ENCODE measurements at places on chromosomes 11 and 22.

DNA sequence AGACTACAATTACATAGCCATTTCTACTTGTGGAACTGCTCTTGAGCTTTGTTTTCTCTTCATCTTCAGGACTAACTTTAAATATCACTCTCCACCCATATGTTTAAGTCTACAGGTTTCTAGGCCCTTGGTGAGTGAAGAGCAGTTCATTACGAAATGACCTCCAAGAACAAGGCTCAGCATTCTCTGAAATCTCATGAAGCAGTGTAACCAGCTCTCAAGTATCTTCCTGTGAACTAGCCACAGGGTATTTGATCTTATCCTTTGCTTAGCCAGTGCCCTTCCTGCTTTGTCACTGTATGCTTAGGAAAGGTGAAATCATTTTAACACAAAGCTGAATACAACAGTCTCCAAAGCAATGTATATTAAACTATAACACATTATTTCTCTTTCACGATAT is 20.4 kb upstream of the LYVE1 start:
- DNase-seq = no peak

DNA sequence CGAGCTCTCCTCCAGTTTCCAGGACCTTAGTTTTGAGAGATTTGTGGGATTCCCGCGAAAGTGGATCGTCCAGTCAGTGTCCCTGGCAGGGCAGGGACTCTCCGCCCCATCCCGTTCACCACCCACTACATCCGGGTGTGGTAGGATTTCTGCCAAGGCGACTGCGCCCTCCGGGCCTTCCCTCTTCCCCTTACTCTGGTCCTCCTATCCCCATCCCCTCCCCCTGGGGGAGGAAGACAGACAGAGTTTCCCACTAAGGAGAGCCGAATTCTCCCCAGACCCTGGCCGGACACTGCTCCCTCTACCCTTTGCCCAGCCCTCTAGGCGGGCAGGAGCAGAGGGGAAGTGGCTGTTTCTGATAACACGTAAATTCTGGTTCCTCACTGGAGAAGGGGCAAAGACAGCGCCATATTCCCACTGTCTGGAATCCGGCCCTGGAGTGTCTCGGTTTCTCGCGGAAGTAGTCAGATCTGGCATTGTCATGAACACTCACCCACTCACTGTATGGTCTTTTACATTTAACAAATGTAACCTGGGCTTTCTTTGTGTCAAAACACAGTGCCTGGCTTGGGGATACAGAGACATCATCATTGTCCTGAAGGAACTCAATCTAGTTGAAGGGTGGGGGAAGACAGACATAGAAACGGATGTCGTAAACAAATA is 1.1 kb upstream of the NECTIN1 start:
- no peak for DNase-seq

GRCh38 chr11:61543606-61544306 is 35.2 kb downstream of the LRRC10B start:
- DNase-seq = no peak

- no peak for DNase-seq
Observed at GRCh38 chr11:44313761-44314489, 4.0 kb upstream of the ALX4 start.

GRCh38 chr22:37659897-37660708 is 1.6 kb downstream of the PDXP start:
- DNase-seq = no peak

- DNase-seq = no peak
Observed at GRCh38 chr11:130819625-130820024, 96.7 kb downstream of the SNX19 start.

GRCh38 chr11:128828350-128828749 is 38.7 kb downstream of the KCNJ1 start:
- DNase-seq = no peak

DNA sequence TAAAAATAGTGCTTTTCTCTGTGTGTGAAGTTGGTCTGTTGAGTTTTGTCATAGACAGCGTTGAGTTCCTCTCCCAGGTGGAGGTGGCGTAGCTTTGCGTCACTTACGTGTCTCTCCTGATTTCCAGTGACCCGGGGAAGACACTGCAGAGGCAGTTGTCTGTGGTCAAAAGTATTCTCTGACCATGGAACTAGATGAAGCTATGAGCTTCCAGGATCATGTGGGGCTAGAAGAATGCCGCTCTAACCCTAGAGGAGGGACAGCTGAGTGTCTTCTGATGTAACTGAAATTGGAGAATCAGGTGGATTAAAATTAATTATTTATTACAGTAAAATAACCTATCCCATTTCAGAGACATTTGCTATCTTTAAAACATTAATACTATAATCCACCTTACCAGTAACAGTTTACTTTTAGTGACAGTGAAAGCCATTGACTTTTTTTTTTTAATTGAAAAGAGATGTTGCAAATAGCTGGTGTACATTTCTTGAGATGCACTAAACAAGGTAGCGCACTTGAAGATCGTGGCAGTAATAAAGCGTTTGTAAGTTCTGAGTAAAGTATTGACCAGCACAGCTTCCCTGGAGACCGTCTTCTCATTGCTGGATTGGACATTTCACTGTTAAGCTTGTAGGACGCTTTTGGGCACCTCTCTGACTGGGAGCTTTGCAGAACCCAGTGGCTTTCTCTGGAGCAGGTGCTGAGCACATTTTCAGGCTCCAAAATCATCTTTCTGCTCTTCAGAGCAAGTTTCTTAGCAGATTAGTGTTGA is 9.7 kb downstream of the CAT start:
- no peak for DNase-seq

DNA sequence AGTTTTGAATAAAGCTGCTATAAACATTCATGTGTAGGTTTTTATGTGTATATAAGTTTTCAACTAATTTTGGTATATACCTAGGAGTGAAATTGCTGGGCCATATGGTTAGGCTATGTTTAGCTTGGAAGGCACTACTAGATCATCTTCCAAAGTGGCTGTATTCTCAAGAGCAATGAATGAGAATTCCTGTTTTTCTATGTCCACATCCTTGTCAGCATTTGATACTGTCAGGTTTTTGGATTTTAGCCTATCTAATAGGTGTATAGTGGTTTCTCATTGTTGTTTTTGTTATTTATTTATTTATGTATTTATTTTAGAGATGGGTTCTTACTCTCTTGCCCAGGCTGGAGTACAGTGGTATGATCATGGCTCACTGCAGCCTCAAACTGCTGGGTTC is 26.3 kb upstream of the CLTCL1 start:
- DNase-seq = no peak

- no peak for DNase-seq
Observed at GRCh38 chr11:67006029-67006884, 16.7 kb upstream of the SYT12 start.

DNA sequence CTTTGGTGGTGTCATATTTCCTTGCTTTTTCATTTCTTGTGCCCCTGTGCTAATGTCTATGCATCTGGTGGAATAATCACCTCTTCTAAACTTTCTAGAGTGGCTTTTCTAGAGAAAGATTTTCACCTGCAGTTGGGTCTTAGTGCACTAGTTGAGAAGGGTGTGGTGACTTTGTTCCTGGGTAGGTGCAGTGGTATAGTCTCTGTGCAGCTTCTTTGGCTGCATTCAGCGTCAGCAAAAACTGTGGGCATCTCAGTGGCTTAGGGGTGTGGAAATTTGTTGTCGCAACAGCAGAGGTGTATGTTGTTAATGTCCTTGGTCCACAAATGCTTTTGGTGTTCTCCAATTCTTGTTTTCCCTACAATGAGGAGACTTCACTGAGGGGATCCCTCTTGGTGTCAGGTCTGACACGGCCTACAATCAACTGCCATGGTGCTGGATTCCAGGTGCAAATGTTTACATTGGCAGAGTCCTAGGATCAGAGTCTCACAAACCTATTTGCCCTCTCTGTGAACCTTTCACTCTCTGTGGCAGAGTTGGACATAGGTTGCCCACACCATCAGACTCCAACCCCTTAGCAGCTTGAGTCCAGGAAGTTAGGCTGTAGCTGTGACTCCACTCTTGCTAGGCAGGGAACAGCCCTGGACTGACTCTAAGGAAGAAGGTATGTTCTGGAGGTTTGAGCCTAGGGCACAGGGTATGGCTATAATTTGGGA is 48.8 kb downstream of the GDPD4 start:
- no peak for DNase-seq

GRCh38 chr22:17607891-17608521 is 20.5 kb downstream of the ATP6V1E1 start:
- DNase-seq = no peak

GRCh38 chr22:48088251-48088650 is 1325.8 kb downstream of the TBC1D22A start:
- no peak for DNase-seq

DNA sequence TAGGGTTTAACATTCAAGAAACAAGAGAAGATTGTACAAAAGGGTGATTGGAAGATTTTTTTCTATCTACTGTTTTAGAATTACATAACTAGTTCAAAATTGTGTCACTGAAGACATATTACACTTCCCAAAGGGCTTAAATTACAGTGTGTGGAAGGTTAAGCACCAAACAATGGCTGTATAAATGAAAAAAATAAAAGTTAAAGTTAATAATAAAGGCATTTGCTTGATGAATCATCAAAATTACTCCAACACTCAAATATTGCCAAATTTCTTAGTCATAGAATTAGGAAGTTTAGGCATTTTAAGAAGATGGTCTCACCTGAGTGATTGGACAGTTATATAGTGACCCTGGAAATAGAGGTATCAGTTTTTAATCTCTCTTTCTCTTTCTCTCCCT is 227.6 kb upstream of the CARD18 start:
- DNase-seq = no peak

- no peak for DNase-seq
Observed at GRCh38 chr11:78213526-78214330, 25.0 kb downstream of the USP35 start.

DNA sequence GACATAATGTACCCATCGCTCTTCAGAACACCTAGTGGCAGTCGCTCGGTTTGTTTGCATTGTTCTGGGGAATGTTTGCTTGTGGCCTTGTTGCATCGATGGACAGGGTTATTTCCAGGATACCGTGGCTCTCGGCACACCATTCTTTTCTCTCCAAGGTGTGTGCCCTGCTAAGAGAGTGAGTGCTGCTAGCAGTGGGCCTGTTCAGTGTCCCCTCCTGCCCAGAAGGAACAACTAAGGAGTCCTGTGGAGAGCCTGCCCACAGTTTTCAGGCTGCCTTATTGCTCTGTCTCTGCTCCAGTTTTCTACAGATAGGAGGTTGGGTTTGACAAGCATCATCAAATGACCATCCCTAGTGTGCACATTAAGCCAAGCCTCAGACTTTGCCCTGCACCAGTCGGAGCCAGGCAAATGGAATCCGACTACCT is 1.4 kb downstream of the CRY2 start:
- DNase-seq = no peak

GRCh38 chr22:38570779-38571364 is 889 bp upstream of the DMC1 start:
- DNase-seq = peak; percentile 4

- DNase-seq = no peak
Observed at GRCh38 chr11:869399-870126, 26.9 kb downstream of the TSPAN4 start.

- DNase-seq = no peak
Observed at GRCh38 chr11:112216561-112217105, 9.6 kb upstream of the PTS start.

- no peak for DNase-seq
Observed at GRCh38 chr22:50085211-50085972, at the start of gene MLC1. Gene MLC1, minus strand, starts transcription at chr22:50085426. Its CDS starts 524 bp downstream, at chr22:50084902.

GRCh38 chr11:11787305-11788062 is 54.3 kb upstream of the USP47 start:
- peak; percentile 62 for DNase-seq

GRCh38 chr22:35539910-35540594 is 579 bp upstream of the RASD2 start:
- peak; percentile 33 for DNase-seq

DNA sequence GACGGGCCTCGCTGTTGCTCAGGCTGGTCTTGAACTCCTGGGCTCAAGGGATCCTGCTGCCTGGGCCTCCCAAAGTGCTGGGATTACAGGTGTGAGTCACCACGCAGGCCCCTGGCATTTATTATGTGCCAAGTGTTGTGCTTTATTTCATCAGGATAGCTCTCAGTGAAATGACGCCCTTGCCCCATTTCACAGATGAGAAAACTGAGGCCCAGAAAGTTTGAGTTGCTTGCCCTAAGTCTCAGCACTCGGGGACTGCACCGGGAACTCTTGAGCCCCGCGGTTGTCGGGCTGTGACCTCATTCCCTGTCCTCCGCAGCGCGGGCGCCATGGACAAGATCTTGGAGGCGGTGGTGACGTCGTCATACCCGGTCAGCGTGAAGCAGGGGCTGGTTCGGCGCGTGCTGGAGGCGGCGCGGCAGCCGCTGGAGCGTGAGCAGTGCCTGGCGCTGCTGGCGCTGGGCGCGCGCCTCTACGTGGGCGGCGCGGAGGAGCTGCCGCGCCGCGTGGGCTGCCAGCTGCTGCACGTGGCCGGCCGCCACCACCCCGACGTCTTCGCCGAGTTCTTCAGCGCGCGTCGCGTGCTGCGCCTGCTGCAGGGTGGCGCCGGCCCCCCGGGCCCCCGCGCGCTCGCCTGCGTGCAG is 7.3 kb downstream of the USP35 start:
- no peak for DNase-seq

- no peak for DNase-seq
Observed at GRCh38 chr22:24982301-24983056, 30.0 kb downstream of the KIAA1671 start.

DNA sequence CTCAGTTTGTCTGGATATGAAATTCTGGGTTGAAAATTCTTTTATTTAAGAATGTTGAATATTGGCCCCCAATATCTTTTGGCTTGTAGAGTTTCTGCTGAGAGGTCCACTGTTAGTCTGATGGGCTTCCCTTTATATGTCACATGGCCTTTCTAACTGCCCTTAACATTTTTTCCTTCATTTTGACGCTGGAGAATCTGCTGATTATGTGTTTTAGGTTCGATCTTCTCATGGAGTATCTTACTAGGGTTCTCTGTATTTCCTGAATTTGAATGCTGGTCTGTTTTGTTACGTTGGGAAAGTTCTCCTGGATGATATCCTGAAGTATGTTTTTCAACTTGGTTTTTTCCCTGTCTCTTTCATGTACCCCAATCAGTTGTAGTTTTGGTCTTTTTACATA is 22.8 kb downstream of the OR52A5 start:
- DNase-seq = no peak

All from stimulated activated CD8-positive, alpha-beta memory T cell treated with anti-CD3 and anti-CD28 coated beads, Interleukin-12 subunit alpha, Interleukin-12 subunit beta, amount 100 ng/mL, for 1 hour (primary cell).